ACHN (cell line): ENCODE measurements at places on chromosomes 5 and 9.

DNA sequence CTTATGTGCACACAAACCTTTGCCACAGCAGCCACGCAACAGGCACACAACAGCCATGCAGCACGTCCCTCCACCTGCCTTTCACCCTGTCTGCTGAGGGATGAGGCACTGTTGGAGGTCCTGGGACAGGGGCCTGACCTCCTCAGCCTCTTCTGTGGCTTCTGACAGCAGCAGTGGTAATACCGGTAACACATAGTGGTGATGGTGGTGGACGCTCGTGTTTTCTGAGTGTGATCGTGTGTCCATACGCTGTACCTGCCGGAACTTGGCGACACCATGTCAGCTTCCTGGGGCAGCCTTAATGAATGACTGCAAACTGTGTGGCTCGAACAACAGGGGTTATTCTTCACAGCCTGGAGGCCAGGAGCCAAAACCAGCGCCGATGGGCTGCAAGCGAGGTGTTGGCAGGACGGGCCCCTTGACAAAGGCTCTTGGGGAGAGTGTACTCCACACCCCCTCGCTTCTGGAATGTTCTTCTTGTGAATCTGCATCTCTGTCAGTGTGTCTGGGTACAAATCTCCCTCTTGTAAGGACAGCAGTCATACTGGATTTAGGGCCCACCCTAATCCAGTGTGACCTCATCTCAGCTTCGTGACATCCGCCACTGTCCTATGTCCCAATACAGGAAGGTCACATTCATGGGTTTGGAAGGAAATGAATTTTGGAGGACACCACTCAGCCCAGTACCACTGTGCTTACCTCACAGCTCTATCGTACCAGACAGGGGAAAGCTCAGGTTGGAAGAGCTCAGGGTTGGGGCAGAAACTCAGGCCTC lies 55.3 kb upstream of the EXOC3 start:
- no peak for DNase-seq

DNA sequence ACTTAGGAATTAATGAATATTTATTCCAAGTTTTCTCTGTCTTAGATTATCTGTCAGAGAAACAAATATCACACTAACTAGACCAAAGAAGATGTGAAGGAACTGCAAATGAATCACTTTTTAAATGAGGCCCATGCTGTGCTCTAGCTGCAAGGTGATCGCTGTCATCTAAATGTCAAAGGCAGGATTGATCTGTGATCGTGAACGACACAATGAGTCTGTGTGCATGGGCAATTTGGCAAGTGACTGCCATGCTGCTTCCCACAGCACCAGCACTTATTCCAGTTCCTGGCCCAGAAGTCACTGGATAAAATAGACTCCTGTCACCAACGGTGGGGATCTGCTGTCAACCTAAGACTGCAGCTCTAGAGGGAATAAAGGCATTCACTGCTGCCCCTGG lies 141.2 kb downstream of the TRIM36 start:
- no peak for DNase-seq

DNA sequence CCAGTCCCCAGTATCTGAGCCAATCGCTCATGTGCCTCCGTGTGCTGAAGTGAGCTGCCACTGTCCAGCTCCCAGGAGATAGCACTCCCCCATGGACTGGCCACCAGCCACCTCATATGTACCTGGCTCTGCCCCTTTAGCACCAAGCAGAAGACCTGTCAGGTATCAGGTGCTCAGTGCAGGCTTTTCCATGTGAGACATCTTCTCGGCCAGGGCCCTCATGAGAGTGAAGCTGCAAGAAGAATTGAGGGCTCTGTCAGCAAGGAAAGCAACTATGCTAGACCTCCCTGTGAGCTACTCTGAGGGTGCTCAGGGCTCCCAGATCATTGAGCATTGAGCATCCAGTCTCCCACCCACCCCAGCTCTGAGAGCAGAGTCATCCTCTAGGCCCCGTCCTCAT lies 264.2 kb upstream of the ADAMTS16 start:
- no peak for DNase-seq

- DNase-seq, result no peak
These were observed 21.4 kb upstream of the CXCL14 start for GRCh38 chr5:135600152-135600570.

- no peak for DNase-seq
These were observed 65.6 kb upstream of the CD180 start for GRCh38 chr5:67262206-67262605.

DNA sequence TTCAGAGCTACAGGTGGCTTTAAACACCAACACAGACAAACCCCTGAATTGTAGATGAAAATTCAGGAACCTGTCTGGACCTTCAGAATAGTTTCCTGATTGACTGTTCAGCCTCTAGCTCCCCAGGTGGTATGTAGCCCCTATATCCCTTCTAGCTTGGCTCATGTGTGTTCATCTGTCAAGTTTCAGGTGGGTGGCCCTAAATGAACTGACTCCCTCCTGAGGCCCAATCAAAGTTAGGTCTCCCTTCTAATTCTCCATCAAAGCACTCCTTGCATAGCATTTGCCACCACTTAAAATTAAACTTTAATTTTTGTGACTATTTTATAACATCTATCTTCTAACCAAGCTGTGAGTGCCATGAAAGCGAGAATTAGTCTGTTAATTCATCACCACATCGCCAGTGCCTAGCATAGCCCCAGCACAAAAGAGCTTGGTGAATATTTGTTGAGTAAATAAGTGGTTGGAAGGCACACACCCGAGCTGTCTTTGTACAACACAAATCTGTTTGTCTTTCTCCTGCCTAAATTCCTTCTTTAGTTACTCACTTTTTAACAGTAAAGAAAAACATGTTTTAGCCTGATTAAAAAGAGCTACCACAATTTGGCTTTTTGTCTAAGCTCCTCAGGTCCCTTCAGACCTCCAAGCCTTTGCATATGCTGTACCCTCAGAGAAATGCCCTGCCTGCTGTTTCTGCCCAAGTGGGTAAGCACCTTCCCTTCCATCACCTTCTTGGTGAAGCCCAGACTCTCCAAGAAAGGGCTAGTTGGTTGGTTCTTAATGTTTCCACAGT lies 138.1 kb upstream of the HMHB1 start:
- no peak for DNase-seq

GRCh38 chr5:44932922-44933585 lies 124.3 kb downstream of the MRPS30 start:
- no peak for DNase-seq

DNA sequence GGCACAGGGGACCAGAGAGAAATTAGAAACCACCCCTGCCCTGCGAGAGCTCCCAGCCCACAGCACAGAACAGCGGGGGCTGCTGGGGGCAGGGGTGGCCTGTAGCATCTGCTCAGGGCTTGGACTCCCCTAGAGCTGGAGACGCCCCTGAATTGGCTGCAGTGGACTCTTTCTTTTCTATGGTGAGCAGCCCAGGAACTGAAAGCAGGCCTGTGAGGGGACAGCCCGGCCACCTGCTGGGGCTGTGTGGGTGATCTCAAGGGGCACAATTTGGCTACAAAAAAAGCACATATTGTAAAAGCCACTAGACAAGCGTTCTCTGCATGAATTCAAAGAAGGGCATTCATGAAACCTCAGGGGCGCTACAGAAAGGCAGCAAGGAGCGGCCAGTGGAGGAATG lies 57.5 kb upstream of the ICE1 start:
- no peak for DNase-seq

DNA sequence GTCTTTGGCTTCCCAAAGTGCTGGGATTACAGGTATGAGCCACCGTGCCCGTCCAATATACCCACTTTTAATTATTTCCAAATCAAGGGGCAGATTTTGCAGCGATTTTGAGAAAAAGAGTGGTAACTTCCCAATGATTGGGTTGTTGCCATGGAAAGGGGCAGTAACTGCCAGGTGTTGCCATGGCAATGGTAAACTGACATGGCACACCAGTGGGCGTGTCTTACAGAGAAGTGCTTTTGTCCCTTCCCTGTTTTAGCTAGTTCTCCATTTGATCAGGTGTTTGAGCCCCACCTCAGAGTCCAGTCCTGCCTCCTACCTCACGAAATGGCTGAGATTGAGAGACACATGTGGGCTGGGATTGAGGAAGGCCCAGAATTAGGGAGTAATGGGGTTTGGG lies 86.3 kb upstream of the IER5L start:
- no peak for DNase-seq

DNA sequence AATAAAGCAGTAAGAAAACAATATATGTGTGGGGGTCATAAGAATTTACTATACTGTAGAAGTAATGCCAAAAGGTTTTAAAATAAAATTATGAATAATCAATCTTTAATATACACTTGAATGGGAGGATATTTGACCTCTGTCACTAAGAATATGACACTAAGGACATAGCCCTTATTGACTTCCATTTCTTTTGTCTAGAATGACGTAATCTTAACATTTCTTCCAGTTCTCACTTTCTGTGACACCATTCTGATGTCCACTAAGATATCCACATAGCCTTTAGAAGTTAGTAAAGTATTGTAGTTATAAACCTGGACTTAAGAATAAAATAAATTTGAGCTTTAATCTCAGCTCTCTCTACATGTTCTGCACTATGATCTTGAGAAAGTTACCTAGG lies 1050.7 kb downstream of the TLE4 start:
- no peak for DNase-seq

DNA sequence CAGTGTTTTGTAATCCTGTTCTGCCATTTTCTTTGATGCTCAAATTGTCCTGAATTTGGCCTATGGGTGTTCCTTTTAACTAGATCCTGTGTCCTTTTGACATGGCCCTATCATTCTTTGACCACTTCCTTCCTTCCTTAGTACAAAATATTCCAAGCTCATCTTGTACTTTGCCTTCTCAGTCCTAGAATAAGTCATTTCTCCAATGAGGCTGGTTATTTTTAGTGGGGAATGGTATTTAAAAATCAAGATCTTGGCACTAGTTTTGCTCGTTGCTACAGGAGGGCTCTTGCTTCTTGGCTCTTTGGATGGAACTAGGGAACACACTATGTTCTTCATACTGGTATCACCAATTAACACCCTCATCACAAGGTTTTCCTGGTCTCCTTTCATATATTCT lies 108.1 kb downstream of the UNC13B start:
- DNase-seq, result no peak

- peak; percentile 25 for DNase-seq
These were observed 35.8 kb upstream of the CMYA5 start for GRCh38 chr5:79653843-79654242.

- DNase-seq, result no peak
These were observed 3.4 kb upstream of the RHOBTB3 start for GRCh38 chr5:95727764-95728191.

DNA sequence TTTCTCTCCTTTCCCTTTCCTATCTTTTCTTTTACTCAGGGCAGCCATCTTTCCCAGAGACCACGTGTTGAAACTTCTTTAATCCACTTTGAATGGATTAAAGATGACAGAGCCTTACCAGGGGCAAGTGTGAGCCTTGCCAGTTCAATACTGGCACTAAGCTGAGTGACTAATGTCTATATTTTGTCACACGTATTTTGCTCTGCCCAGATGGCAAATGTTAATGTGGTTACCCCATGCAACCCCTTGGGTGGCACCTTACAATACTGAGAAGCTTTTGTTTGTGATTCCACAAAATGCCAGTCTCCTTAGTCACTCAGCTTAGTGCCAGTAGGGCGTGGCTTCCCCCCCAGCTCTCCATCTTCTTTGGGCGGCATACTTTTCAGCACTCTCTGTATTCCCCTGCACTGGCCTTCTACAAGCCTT lies 24.8 kb downstream of the ANXA1 start:
- peak; percentile 64 for DNase-seq
